Jurkat, Clone E6-1 (cell line): ENCODE measurements at places on chromosomes 6 and 20.

DNA sequence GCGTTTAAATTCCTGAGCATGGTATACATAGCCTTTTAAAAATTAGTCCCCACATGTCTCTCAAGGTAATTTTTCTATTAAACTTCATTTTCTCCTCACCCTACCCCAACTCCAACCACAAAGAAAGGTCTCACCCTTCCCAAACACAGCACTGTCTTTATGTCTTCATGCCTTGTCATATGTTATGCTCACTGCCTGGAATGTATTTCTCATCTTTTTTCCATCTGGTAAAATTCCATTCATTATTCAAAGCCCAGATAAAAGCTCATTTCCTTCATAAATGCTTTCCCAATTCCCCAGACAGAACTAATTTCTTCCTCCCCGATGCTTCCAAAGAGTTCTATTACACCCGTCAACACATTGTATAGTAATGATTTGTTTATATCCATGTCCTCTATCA is 302.0 kb downstream of the ALDH8A1 start:
- no peak for DNase-seq

DNA sequence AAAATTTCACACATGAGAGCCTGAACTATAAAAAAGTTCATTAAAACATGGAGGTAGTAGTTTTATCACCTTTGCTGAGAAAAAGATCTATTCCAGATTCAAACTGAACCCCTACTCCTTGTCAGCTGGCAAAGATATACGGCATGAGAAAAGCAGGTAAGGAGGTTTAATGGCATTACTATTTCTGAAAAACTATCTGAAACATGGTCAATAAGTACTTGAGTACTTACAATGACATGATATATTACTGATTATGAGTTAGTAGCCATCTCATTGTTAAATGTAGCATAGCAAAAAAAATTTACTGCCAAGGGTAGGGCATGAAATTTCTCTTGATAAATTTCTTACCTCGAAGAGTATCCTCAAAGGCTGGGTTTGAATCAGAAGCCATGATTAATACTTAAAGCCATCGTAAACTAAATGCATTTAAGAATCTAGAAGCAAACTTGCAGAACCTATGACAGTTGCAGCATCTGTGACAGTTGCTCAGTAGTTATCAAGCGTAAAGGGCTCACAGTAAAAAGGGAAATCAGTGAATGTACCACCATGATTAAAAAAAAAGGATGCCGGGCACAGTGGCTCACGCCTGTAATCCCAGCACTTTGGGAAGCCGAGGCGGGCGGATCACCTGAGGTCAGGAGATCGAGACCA is 8.7 kb downstream of the SLC17A5 start:
- DNase-seq = no peak

DNA sequence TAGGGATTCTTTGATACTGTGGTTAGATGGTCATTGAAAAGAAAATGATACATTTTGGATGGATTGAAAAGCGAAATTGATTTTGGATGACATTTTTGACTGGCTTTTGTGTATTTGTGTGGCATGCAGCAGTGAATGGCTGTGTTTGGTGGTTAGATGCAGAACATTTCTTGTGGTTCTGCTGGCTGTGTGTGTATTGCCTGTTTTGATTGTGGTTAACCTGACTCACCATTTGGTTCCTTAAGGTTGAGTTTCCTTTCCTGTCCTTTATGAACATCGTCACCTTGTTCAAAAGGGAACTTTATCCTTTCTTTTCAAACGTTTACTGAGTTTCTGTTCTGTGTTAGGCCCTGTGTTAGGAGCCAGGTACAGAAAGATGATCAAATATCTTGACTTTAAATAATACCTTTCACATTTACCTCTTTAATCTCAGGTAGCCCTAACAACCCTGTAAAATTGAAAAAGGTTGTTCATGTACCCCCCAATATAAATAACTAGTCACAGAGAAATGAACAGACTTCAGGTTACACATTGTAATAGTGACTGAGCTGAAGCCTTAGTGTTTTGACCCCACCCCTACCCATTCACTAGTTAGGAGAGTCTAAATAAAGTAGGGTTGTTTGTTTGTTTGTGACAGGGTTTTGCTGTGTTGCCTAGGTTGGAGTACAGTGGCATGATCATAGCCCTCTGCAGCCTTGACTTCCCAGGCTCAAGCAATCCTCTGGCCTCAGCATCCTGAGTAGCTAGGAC is 23.8 kb downstream of the ANKS1A start:
- peak; percentile 63 for DNase-seq

- DNase-seq = no peak
Observed at GRCh38 chr20:24872291-24873024, 76.6 kb upstream of the CST7 start.

- DNase-seq = no peak
Observed at GRCh38 chr6:99099243-99099642, 151.5 kb upstream of the FBXL4 start.

- DNase-seq = no peak
Observed at GRCh38 chr6:41411961-41412360, 76.6 kb downstream of the NCR2 start.

DNA sequence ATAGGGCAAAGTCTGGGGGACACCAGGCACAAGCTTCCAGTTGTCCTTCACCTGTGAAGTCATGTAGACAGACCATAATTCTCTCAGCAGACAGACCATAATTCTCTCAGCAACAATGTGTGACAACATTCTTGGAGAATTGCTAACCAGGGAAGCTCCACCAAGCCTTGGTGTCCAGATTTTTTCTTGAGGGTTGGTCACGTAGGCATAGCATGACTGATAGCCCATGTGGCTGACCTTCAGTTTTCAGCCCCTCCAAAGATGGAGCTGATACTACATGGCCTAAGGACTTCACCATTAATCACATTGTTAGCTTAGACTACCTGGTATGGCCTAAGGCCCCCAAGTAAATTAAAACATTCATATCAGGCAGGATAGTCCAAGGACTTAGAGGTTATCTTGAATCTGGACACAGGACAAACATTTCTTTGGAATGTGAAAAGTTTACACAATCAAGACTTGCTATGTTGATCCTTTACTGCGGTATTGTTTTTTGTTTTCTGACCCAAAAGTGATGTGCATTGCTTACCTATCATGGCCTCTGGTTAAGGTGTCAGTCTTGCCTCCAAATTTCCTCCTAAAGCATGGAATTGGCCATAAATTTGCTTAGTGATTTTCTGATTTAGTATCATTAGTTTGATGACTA is 76.9 kb downstream of the CEP57L1 start:
- no peak for DNase-seq

DNA sequence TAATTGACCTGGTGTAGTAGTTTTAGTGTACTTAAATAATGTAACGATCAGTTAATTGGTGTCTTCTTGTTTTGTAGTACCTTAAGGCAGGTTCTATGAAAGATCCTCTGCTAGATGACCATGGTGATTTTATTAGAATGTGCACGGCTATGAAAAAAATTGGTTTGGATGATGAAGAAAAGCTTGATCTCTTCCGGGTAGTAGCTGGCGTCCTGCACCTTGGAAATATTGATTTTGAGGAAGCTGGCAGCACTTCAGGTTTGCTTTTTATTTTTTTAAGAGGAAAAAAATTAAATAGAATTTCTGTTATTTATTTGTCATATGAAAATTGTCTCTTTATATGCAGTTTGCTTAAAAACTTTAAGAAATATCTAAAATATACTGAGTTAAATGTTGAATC is 99.2 kb downstream of the MYO6 start:
- no peak for DNase-seq

GRCh38 chr20:49320460-49320859 is 42.6 kb upstream of the ZNFX1 start:
- no peak for DNase-seq

DNA sequence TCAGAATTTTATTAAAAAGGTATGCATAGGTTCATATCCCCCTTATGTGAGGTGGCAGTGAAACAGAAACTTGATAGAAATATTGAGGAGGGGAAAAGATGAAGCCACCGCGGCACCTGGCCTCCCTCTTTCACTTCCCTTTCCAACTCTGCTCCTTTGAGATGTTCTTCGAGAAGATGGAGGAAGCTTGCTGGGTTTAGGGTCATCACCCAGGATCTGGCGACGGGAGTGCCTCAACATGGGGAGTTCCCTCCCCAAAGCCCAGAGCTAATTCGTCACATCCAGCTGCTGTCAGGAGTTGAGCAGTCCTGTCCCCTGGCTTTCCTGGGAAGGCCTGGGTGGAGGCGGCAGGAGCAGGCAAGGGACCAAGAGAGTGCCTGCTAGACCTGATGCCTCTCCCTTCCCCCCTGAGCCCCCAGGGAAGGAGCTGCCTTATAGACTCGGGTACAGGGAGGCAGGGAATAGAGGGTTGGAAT is 29.1 kb downstream of the RREB1 start:
- no peak for DNase-seq

DNA sequence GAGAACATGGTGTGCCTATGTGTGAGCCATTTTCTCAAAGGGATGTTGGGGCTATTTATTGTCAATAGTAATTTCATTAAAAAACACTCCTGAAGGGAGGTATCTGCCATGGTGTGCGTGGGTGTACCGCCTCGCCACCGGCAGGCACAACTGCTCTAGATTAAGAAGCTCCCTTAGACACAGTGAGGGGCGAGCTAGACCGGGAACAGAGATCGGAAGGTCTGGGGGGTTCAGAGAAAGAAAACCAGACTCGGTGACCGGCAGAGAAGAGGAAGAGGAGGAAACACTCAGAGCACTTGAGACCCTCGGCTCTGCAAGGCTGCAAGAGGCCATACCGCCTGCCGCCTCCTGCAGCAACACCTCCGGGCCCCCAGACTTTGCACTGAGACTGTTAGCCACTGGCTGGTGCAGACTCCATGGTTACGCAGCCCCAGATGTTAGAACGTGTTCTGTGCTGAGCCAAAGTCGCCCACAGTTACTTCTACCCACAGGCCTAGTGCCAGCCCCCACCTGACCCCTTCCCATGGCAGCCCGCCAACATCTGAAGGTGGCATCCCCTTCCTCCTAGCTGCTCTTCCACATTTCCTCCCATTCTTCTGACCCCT is 18.1 kb downstream of the PXDC1 start:
- DNase-seq = no peak

GRCh38 chr6:63573899-63574553 is 1.7 kb downstream of the LOC128125822 start:
- peak; percentile 39 for DNase-seq

DNA sequence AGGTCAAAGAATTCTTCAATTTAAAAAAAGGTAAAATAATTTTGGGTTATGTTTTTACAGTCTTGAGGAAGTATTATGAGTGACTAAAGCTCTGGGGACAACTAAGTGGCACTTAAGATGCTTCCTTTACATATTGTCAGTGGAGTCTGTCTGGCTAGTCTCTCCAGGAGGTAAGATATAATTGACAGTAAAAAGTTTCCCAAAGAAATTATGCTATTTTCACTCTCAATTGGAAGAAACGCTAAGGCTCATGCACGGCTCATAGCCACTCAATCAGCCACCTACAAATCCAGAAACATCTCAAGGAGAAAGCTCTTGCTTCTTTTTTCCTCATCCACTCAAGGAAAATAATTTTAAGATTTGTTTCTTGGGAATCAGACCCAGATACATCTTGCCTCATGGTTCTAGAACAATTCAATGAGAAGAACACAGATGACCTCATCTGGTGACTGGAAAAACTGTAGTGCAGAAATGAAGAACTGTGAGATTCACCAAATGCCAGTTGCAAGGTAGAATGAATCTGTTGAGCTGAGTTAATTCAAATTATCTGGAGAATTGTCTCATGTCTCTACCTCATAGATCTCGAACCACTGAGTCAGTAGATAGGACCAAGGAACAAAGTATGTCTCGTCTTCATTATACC is 252.9 kb downstream of the TPBG start:
- DNase-seq = no peak
